ENCODE measurements at places on chromosomes 7 and 10.
A peak's percentile ranks its signal among the peaks of the same experiment; 100 is the strongest.

- DNase-seq, result no peak
Measured at GRCh38 chr10:22666287-22667092, 47.9 kb downstream of the PIP4K2A start.

DNA sequence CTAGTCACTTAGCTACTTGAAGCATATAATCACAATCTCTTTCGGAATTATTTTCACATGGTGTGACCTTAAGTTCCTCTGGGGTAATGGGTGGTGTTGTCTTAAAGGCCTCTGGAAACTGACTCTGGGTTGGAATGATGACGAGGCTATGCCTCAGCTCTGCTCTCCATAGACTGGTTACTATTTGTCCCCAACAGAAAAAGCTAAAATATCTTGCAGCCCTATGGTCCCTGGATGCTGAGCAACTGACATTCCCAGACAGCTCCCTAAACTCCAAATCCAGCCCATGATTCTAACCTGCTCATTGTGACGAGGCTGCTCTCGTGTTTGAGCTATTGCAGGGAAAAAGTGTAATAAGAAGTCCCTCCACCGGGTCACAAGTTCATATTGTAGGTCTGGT lies 51.6 kb downstream of the HBP1 start:
- DNase-seq, result no peak

DNA sequence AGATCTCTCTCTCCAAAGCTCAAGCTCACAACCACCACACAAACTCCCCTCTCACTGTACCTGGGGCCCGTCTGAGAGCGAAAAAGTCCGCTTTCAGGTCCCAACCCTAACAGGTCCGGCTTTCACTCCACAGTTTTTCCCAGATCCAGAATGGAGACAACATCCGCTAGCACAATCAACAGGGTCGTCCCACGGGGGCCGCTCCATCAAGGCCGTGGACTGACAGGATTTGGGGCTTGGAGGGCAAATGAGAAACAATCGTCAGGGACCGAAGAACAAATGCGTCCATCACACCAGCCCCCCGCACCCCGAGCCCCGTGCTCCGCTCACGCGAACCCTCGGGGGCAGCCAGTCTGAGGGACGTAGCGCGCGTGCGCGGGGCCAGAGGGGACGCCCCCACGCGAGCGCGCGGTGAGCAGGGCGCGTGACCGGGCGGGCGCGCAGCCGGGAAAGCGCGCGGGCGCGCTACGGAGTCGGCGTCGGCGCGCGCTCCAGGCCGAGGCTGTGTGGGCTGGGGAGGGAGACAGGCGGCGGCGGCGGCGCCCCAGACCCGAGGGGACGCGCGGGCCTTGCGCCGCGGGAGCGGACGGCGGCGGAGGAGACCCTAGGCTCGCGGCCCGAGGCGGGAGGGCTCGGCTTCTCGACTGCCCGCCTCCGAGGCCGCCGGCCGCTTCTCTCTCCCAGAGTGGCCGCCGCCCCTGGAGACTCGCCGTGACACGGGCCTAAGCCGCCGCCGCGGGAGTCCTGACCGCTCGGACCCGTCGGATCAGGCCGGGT lies at the start of gene SLK:
SLK (plus strand) TSS at position 470 of the 777 bp plus-strand sequence. CDS start 606 bp downstream, outside the sequence.
- DNase-seq, result peak; percentile 96

DNA sequence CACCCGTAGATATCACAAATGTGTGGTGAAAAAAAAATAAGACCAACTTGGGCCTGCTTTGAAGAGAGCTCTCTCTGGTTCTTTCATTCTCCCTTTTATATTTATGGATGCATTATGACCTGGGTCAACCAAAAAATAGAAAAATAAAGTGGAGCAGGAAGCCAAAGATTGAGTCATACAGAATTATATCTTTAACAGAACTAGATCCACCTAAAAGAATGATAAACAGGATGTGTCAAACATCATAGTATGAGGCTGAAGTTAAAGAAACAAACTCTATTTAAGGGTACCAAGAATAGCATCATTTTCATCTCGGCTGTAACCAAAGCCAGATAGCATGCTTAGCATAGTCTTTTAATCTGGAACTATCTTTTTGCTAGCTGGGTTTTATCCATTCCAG lies 28.8 kb upstream of the NMT2 start:
- DNase-seq, result no peak

- no peak for DNase-seq
Measured at GRCh38 chr7:136938476-136938875, 70.0 kb downstream of the CHRM2 start.

GRCh38 chr7:116650436-116650835 lies 21.6 kb upstream of the MET start:
- no peak for DNase-seq

GRCh38 chr10:32516567-32517495 lies 70.9 kb downstream of the CCDC7 start:
- DNase-seq, result no peak

DNA sequence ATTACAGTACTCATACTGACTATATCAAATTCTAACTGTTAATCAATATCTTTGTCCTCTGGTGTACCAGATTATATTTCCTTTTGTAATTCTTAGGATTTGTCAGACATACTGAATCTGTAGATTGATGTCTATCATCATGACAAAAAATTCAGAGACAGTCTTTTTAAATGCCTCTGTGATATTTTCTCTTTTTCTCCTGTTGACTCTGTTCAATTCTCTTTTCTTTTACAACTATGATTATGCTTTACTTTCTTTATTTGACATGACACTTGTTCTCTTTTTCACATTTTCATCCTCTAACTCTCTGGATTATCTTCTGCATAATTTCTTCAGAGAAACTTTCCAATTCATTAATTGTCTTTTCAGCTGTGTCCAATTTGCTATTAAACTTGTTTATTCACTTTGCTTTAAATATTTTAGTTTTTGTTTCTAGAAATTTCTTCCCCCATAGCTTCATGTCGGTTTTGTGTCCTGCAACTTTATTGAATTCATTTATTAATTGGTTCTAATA lies 153.6 kb downstream of the PFKFB3 start:
- DNase-seq, result no peak

GRCh38 chr10:75223507-75223906 lies 12.2 kb downstream of the COMTD1 start:
- DNase-seq, result no peak

- DNase-seq, result no peak
Measured at GRCh38 chr7:8724080-8724718, 290.8 kb downstream of the NXPH1 start.

GRCh38 chr10:98460837-98461499 lies 14.2 kb upstream of the HPS1 start:
- no peak for DNase-seq

- DNase-seq, result no peak
Measured at GRCh38 chr7:87424075-87424474, 51.4 kb downstream of the ABCB4 start.

GRCh38 chr7:137074391-137075030 lies 206.1 kb downstream of the CHRM2 start:
- no peak for DNase-seq

DNA sequence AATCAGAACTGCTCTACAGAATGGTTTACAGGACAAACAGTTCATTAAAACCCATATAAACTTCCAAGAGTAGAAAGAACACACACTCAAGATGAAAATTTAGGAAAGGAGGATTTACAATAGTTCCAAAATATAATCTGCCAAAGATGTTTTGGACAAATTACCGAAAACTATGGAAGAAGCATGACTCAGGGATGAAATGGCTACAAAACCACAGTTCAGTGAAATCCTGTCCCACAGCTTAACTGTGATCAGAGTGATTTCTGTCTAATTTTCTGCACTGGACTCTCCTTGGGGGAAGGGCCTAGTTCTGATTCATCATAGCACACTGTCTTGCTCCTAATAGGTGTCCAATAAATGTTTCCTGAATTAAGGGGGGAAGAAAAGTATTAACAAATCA lies 82.2 kb downstream of the HIPK2 start:
- no peak for DNase-seq

DNA sequence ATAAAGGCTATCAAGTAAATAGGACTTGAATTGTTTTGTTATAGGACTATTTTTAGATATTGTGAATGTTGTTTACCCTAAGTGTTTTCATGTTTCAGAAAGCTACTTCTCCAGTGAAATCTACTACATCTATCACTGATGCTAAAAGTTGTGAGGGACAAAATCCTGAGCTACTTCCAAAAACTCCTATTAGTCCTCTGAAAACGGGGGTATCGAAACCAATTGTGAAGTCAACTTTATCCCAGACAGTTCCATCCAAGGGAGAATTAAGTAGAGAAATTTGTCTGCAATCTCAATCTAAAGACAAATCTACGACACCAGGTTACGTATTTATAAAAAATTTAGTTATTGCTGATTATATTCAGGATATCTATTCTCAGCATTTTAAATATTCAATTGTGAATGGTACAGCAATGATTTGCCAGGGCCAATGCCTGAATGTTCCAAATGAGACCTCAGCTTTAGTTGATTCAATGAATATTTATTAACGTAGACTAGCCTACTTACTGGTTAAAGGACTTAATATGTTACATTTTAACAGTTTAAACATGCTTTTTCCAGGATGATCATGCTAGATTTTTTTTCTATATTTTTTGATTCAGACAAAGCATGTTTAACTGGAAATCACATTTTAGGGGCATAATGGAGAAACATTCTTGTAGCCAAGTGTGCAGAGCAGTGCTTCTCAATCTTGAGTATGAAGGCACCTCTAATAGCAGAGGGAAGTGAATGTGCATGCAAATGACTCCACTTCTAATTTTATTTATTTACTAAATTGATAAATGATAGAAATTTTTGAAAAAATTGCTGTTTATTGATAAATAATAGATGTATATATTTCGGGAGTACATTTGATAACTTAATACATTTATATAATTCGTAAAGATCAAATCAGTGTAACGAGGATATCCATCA lies 18.2 kb downstream of the ANLN start:
- no peak for DNase-seq
